ENCODE measurements at places on chromosomes 7 and 10.

DNA sequence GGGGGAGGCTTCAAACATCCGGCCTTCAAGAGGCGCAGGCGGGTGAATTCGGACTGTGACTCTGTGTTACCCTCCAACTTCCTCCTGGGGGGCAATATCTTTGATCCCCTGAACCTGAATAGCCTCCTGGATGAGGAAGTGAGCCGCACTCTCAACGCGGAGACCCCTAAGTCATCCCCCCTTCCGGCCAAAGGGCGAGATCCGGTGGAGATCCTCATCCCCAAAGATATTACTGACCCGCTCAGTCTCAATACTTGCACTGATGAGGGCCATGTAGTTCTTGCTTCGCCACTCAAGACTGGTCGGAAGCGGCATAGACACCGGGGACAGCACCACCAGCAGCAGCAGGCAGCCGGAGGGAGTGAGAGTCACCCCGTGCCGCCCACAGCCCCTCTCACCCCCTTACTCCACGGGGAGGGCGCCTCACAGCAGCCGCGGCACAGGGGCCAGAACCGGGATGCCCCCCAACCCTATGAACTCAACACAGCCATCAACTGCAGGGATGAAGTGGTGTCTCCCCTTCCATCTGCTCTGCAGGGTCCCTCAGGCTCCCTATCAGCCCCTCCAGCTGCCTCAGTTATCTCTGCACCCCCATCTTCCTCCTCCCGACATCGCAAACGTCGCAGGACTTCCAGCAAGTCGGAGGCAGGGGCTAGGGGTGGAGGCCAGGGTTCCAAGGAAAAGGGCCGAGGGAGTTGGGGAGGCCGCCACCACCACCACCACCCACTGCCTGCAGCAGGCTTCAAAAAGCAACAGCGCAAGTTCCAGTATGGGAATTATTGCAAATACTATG lies 1.1 kb downstream of the MEPCE start:
- DNase-seq = no peak

DNA sequence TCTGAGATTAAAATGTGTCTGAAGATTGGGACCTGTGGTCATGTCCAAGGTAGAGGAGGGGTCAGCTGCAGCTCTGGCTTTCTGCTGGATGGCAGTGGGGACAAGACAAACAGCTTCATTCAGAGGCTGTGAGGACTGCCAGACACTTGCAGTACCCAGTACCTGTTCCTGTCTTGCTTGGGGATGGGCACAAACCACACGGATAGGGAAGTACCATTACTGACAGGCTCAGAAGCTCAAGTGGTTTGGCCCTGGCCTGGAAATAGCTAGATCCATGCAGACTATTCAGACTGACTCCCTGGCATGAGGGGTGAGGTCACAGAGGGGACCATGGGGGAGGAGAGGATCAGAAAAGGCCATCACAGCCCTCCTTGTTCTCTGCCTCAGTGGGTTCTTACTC lies 56.0 kb upstream of the COMTD1 start:
- DNase-seq = no peak

DNA sequence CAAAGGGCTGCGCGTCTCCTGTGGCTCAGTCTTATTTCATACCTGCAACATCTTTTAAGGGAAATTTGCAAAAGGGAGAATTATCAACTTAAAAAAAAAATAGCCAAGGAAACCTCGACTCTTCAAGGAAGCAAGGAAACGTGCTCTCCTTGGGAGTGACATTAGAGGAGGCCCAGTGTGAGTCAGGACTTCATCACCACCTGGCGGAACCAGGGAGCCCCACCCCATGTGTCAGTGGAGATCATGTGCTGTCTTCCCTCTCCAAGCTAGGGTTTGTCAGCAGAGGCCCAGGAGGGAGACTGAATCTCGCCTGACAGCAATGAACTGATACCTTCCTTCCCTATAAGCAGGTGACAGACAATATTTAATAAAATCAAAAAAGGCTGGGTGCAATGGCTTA lies 28.9 kb downstream of the POR start:
- peak; percentile 79 for DNase-seq

DNA sequence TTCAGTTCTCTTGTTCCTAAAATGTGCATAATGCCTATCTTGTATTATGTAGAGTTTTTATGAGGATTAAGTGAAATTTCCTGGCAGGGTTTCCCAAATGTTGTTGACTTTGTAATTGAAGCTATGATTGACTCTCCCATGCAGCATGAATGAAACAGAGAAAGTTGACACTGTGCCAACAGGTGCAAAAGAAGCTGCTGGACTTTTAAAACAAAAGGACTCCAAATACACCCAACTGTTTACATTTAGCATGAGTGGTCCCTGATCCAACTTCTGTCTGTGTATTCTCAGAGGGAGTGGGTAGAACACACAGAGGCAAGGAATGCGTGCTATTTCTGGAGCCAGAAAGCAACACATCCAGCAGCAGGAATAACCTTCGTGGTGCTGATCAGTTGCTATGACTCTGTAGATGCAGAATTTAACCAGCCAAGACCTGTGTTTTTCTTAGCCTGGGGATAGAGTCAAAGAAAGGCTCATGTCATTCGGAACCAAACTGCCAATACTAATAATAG lies 14.4 kb upstream of the RBM20 start:
- DNase-seq = no peak

GRCh38 chr10:132793213-132793612 lies 7.3 kb upstream of the NKX6-2 start:
- DNase-seq = no peak

DNA sequence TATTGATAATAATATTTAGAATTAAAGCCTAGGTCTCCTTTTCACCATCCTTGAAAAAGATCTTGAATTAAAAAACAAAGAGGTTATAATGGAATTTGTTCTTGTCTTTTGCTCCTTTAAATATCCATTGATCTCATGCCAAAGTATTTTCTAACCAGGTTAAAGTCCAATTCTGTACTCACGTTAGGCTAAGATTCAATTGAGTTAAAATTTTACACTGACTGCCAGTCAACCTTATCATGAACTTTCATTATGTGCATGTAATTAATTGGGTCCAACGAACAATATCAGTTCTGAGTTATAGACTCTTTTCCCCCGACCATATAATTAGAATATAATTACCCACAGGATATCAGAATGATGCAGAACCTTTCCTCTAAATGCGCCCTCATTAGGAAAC lies 266.6 kb downstream of the DGKB start:
- DNase-seq = no peak

GRCh38 chr7:1899196-1899595 lies 229.1 kb downstream of the ELFN1 start:
- DNase-seq = no peak

DNA sequence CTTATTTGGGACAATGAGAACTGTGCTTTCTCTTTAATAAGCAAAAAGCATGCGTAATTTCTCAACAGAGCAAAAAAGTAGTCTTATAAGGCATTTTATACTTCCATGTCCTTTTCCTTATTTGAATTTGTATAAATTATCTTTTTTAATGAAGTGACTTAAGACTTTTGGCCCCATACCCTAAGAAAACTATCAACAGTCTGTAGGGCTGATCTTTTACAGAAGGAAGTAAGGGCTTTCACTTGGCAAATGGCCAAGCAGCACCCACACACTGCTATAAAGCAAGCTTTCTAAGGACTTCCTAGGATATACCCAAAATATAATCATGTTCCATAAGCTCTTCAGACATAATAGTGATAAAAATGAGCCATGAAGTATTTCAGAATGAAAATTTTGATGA lies 3.4 kb downstream of the CRPPA start:
- no peak for DNase-seq

DNA sequence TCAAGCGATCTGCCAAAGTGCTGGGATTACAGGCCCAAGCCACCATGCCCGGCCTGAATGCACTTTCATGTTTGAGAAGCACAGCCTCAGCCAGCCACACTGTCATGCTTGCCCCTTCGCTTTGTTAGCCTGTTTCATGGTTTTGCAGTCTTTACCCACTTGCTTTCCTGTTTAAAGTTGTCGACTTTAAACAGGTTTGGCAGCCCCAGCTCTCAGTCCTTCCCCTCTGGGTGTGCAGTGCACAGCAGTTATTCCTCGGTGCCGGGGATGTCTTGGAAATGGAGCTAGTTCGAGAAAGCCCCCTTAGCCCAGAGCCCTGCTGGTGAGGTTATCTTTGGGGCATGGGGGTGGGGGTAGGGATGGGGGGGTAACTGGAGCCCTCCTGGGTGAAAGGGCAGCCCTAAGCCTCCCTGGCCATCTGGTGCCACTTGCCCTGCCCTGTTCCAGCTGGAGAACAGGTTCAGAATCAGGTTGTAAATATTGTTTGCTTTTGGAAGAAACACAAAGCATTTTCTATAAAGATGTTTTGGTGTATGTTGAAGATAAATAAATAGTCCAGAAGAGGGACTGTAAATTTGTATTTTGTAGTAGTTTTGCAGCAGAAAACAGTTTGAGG lies 14.8 kb downstream of the TSPAN14 start:
- no peak for DNase-seq

- no peak for DNase-seq
These were observed 406.9 kb downstream of the SFMBT2 start for GRCh38 chr10:7003831-7004395.

DNA sequence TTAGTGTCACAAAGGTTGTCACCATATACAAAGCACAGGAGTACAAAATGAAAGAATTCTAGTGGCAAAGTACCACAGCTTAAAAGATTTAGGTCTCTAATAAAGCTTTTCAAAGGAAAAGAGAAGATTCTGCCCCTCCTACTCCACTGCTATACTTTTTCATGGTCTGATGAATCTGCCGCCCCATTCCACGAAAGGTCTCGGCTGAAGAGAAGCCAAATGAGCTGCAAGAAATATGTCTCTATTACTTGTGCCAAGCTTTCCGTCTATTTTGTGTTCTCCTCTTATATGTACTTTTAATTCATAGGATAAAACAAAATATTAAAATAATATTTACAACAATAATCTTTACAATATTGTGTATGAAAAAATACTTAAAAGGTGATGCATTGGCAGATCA lies 222.6 kb downstream of the ANK3 start:
- no peak for DNase-seq

GRCh38 chr7:55236476-55236875 lies 128.7 kb upstream of the LANCL2 start:
- no peak for DNase-seq

DNA sequence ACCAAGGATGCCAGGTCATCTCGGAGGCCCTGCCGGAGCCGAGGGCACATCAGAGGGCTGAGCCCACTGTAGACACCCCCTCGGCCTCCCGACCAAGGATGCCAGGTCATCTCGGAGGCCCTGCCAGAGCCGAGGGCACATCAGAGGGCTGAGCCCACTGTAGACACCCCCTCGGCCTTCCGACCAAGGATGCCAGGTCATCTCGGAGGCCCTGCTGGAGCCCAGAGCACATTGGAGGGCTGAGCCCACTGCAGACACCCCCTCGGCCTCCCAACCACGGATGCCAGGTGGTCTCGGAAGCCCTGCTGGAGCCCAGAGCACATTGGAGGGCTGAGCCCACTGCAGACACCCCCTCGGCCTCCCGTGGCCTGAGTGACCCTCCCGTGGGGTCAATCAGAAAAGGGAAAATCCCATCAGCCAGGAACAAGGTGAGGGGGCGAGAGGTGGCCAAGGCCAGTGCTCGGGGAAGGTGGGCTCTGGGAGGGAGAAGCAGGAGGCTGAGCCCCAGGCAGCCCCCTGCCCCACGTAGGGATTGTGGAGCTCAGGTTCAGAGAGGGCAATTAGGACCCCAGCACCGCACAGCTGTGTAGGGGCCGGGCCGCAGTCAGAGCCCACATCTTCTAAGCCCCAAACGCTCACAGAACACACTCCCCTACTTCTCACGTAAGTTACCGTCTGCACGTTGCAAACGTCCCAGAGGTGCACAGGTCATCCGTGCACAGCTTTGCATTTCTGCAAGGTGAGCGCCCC lies 37.6 kb upstream of the FOXL3 start:
- DNase-seq = no peak

GRCh38 chr7:158281441-158281840 lies 306.2 kb downstream of the PTPRN2 start:
- no peak for DNase-seq

- no peak for DNase-seq
These were observed 160.5 kb upstream of the PRSS58 start for GRCh38 chr7:142418326-142418725.

DNA sequence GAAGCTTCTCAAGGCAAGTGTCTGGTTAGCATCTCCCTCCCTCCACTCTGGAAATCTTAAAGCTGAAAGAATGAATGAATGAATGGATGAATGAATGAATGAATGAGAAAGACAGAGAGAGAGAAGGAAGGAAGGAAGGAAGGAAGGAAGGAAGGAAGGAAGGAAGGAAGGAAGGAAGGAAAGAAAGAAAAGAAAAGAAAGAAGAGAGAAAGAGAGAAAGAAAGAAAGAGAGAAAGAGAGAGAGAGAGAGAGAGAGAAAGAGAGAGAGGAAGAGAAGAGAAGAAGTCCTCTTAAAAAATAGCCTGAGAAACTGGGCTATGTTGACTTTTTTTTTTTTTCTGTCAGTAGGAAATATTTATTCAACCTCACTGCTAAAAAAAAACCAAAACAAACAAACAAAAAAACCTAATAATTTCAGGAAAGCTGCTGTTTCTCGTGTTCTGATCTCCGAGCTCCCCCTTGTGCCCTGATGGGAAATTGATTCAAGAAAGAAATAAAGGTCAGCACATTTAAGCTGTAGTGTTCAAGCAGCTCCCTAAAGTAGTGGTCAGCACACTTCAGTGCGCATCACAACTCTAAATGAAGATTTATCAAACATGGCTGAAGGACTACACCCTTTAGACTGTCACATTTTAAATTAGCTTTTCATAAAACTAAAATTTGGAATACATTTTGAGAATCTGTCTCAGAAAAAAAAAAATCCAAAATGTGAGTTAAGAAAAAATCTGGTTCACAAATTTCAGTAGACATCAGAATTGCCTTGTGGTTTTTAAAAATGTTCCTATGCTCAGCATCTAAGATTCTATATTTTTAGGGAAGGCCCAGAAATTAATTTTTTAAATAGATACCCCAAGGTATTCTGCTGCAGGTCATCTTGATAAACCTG lies 154.3 kb downstream of the ELAPOR2 start:
- DNase-seq = no peak

- no peak for DNase-seq
These were observed 13.1 kb downstream of the CASP2 start for GRCh38 chr7:143300959-143301935.

DNA sequence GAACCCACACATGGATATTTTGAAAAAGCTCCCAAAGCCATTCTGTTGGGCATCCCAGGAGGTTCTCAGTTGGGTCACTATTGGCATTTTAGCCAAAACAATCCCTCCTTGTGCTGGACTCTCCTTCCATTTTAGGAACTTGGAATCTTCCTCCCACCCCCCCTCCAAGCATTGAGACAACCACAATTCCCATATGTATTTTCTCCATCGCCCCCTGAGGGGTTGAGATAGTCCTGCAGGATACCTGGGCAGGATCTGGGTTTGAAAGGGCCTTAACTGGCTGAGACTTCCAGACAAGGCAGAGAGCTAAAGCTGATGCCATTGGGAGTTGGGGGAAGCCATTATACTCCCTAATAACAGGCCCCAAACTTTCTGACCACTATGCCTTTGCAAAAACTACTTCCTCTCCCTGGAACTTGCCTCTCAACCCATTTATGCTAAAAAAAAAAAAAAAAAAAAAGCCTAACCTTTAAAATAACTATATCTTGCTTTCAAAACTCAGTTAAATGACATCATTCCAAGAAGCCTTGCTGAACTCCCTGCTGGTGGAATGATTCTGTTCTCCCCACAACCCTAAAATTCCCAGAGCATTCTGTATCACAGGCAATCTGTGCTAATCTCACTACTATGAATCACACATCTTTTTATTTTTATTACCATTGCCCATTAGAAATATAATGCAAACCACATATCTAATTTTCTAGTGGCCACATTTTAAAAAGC lies 77.5 kb upstream of the PDE1C start:
- no peak for DNase-seq
